ENCODE measurements at places on chromosomes 6 and 20.

- DNase-seq, result no peak
These were observed 10.2 kb downstream of the STX11 start for GRCh38 chr6:144160431-144161005.

DNA sequence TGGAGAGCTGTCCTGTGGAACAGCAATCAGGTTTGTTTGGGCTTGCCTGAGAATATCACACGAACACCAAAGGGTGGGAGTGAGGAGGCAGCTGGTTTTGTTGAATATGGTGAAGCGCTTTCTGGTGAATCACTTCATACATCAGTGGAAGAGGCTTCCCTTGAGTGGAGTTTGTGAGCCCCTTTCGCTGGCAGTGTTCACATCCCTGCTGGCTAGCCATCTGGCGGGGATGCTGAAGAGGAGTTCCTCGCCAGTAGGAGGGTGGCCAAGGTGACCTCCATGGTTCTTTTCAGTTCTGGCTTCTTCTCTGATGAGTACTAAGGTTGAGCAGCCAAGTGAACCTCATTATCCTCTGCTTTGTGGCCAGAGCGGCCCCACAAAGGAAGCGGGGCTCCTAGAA, 37.7 kb upstream of the RNF8 start:
- DNase-seq, result no peak

GRCh38 chr20:6959900-6960312, 192.4 kb downstream of the BMP2 start:
- no peak for DNase-seq

GRCh38 chr6:141483598-141484061, 649.1 kb upstream of the GJE1 start:
- DNase-seq, result peak; percentile 47

DNA sequence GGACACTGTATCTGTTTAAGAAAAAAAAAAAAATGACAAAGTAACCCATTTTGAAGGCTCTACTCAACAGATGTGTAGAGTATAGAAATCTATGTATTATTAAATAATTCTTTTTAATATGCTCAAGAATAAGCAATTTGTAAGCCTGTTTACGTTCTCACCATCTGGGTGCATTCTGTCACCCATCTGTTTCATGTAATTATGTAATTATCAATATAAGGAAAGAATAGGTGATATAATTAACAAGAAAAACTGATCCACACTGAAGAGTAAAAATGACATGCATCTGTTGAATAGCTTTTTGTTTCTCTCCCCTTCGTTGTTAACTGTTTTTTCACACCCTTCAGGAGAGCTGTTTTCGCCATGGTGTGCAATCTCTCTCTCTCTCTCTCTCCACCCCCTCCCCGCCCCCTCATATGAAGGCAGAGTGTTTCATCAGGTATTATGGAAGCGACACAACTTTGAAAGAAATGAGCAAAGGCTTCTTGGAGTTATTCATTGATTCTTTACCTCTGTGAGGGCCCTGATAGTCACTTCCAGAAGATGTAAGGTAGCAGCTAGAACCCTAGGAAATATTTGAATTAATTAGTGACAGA, 154.3 kb upstream of the INSM1 start:
- no peak for DNase-seq

- DNase-seq, result no peak
These were observed 5.2 kb downstream of the TOX2 start for GRCh38 chr20:43919686-43920403.

DNA sequence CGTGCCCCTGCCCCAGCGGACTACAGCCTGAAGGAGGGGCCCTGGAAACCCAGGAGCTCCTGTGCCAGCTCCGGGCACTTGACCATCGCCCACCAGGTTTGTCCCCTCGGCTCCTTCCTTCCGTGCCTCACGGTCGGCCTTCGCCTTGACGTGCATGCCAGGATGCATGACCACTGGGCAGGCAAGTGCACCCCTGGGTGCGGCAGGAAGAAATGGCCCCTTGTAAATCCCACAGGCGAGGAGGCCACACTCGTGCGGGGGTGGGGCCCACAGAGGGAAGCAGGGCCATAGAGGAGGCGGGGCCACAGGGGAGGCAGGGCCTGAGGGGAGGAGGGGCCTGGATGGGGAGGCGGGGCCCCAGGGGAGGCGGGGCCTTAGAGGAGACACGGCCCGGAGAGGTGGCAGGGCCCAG, 81.7 kb downstream of the YTHDF1 start:
- DNase-seq, result no peak

- DNase-seq, result no peak
These were observed 1418.7 kb downstream of the GRIK2 start for GRCh38 chr6:102812242-102812641.

GRCh38 chr6:169144356-169144755, 109.3 kb downstream of the THBS2 start:
- DNase-seq, result no peak

- no peak for DNase-seq
These were observed 36.7 kb downstream of the DTNBP1 start for GRCh38 chr6:15626160-15626559.

- no peak for DNase-seq
These were observed 88.5 kb upstream of the HIVEP1 start for GRCh38 chr6:11923621-11924020.

- DNase-seq, result no peak
These were observed 231.2 kb upstream of the PMEPA1 start for GRCh38 chr20:57940868-57941522.

DNA sequence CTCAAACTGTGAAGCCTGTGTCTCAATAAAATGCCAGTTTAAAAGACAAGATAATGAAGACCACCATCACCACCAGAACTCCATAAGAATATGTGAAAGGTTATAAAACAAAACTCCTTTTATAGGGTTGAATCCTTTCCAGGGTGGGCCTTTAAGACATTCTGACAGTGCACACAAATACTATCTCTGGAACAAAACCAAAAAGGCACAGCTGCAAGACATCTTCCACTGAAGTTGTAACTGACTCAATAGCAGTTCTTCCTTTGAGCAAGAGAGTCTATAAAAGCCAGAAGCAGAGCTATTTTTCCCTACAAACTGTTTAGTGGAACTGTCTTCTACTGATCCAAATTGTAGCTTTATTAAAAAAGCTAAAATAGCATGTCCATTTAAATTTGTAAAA, 81.6 kb downstream of the EPB41L2 start:
- no peak for DNase-seq

DNA sequence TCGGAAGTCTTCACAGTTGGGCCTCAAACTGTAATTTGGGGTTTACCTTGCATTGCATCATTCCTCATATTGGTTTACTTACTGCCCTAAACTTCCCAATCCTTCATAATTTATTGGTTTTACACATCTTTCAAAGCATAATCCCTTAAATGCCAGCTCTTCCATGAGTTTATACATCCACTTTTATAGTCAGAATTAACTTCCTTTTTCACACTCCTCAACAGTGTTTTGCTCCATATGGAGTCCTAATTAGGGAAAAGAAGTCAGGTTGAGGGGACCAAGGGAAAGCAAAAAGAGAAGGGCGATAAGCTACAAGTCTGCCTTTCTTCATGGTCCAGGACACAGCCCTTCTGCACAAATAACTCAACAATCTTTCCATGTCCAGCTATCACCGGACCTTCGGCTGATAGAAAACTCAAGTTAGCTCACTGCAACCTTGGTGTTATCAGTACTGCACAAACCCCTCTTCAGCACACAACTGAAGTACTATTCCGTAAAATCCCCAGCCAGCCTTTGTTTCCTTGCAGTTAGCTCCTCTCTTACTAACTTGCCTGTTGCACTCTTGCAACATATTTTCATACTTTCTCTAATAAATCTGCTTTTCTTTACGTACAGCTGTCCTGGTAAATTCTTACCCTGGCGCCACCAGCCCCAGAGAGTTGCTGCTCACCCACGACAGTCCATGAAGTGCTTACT, 2.0 kb downstream of the EEF1E1 start:
- no peak for DNase-seq

DNA sequence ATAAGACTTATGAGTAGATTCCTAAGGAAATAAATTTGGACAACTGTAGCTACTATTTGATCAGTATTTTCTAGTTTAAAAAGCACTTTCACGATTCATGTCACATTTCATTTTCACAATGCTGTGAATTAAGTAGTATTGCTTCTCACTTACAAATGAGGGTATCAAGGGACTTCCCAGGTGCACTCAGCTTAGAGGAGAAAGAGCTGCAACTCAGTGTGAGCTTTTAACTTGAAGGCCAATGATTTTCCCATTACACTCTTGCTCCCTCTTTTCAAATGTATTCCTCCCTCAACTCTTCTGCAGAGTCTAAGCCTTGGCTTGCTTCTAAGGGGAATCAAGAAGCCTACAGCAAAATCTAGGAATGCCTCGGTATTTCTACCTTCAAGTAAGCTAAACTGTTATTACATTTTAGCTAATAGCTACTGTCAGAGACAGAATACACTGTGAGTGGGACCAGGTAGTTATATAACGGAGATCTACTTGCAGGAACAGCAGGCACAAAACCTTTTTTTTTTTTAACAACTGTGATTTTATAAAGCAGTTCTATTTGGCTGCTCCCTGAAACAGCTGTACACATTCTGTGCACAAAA, 339.0 kb downstream of the SYNE1 start:
- DNase-seq, result no peak

DNA sequence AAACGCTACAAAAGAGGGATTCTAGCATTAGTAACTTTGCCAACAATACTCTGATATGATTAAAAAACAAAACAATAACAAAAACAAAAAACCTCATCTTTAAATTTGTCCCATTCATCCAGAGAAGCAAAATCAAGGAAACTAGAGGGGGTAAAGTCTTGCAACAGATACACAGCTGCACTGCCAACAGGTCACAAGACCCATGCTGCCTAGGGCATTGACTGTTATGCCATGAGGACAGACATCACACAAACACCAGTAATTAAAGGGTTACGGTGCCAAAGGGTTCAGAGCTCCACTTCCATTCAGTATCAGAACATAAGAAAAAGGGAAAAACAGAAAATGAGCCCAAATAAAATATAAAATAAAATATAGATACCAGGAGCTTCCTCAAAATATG, 1.6 kb downstream of the TBC1D20 start:
- DNase-seq, result no peak

DNA sequence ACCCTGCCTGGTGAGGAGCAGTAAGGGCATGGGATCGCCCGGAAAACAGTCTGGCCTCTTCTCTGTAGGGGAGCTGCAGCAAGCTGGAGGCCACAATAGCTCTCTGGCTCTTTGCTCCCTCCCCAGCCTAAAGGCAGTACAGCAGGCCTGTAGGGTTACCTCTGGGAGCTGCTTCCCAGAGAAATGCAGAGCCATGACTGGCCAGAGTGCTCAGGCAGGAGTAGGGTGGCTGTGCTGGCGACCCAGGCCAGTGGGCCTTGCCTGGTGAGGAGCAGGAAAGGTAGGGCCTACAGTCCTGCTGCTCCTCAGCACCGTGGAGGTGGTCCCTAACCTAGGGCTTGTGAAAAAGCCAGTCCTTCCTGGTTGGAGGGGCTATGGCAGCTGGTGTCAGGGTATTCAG, 129.9 kb upstream of the CHD6 start:
- DNase-seq, result no peak

- no peak for DNase-seq
These were observed 103.3 kb downstream of the IBTK start for GRCh38 chr6:82144007-82144851.

GRCh38 chr6:85010865-85011264, 246.5 kb upstream of the TBX18 start:
- no peak for DNase-seq

DNA sequence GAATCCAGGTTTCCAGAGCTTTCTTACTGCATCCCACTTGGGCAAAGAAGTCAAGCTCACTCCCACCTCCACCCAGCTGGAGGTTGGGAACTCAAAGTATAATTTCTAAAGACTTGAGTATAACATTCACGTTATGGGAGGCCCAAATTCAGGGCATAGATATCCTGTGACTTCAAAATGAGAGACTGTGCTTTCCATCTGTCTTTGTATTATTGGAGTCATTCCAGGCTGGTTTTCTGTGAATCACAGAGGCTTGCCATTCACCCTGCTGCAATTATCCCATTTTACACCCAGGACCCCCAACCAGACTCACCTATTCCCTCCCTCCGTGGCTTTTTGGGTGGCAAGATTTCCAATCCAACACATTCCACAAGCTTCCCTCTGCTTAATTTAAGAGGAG, 19.3 kb upstream of the SRC start:
- no peak for DNase-seq

- no peak for DNase-seq
These were observed 3.1 kb downstream of the ZBTB2 start for GRCh38 chr6:151388236-151388635.

DNA sequence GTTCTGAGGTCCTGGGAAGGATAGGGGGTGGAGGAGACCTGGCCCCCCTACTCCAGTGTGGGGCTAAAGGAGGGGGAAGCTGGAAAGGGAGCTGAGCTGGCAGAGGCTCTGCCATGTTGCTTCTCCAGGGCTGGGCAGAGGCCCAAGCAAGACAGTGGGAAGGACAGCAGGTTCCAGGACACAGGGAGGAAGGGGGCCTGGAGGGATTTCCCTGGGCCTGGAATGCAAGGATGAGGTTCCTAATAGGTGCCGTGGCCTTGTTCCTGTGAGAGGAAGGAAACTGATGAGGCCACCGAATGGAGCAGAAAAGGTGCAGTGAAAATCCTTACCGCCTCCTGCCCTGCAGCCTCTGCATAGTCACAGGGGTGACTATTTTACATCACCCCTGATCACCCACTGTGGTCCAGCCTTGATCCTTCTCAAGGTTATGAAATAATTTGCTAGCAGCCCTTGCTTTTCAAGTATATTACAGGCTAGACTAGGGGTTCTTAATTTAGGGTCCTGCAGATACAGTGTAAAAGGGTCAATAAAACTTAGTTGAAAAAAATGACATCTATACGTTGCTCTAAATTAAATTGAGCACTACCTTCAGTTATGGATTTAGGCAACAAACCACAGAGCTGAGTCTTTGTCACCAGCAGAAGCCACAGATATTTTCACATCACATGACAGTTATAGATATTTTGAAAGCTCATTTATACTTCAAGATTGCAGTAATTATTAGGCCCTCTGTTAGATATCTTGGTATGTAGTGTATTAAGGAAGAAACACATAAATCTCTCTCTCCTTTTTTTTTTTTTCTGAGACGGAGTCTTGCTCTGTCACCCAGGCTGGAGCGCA, 45.7 kb upstream of the RNF24 start:
- no peak for DNase-seq

GRCh38 chr6:66628917-66629316, 921.9 kb upstream of the EYS start:
- no peak for DNase-seq

GRCh38 chr20:61537239-61538182, 285.4 kb downstream of the CDH4 start:
- DNase-seq, result no peak

DNA sequence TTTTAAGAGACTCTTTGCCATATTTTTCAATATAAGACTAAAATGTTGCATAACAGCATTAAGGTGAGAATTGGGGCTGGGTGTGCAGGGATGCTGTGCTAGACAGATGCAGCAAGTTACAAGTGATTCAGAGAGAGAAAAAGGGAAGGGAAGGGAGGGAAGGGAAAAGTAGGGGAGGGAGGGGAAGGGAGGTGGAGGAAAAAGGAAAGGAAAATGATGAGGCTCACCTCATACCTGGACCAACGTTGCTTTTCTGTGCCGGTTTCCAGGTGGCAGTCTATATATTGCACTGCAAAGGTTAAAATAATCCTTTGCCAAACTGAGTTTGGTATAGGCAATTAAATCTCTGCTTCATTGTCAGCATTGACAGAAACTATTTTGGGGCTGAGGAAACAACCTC, 155.4 kb upstream of the LAMA2 start:
- DNase-seq, result no peak

Measured in T-cell (primary cell).